ENCODE measurements at places on chromosomes 2 and 18. TPM values are rescaled to one million over a fixed set of nuclear protein-coding genes. Genes with fewer than 3 reads are reported as not detected.

TBR1 gene
- total RNA-seq = not detected

DNA sequence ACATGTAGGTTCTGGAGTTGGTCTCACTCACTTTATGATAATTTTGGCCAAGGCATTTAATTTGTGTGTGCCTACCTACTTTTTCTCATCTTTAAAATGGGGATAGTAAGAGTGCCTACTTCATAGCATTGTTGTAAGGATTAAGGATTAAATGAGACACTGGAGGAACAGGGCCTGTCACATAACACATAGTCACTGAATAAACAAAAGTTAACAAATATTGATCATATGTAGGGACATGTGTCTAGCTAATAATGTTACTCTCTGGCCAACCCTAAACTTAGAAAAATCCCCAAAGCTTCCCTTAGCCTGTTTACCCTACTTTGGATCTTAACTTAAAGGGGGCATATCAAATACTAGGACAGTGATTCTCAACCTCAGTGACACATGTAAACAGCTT, 169.9 kb downstream of the MYO1B start:
- no peak for DNase-seq

FAM237A gene
- not detected for total RNA-seq

GRCh38 chr18:24964216-24964615, 387.8 kb downstream of the ZNF521 start:
- no peak for DNase-seq

DOK1 gene
- total RNA-seq = 14.0 TPM

GRCh38 chr2:234606896-234607295, 110.0 kb upstream of the ARL4C start:
- DNase-seq = peak; percentile 35

DNA sequence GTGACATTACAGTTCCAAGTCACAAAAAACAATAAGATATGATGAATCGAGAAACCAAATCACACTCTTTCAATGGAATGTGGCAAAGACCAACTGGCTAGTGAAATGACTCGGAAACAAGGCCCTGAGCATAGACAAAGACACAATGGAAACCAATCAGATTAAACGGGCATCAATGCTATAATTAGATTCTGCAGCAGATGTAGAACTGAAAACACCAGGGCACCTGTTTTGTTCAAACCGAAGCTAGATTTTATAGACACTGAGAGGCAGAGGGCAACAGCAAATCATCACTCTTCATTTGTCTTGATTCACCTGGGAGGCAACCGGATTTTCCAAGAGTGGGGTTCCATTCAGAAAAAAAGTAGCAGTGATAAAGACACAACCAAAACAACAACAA, 92.8 kb upstream of the BARD1 start:
- no peak for DNase-seq

BCL2L11 gene
- total RNA-seq = 20.0 TPM

VSNL1 gene
- 6.1 TPM for total RNA-seq

DNA sequence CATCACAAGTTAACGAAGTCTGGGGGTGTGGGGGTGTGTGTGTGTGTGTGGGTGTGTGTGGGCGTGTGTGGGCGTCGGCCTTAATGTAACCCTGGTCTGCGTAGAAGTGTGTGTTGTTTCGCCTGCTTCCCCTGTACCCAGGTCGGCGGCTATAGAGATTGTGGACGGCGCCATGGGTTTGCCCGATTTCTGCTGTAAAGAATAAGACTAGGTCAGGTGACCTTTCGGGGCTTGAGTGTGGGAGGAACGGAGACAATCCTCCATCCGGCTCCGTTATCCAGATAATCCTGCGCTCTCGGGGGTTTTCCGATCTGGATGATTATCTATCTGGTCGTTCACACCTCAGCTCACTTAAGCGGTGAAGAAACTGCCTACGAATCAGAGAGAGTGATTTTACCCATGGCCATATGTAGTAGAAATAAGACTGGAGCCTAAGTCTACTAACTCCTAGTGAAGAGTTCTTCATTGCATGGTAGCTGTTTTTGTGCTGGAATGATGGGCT, 543 bp downstream of the HADHB start:
- DNase-seq = peak; percentile 47

CRYGC gene
- not detected for total RNA-seq

DNA sequence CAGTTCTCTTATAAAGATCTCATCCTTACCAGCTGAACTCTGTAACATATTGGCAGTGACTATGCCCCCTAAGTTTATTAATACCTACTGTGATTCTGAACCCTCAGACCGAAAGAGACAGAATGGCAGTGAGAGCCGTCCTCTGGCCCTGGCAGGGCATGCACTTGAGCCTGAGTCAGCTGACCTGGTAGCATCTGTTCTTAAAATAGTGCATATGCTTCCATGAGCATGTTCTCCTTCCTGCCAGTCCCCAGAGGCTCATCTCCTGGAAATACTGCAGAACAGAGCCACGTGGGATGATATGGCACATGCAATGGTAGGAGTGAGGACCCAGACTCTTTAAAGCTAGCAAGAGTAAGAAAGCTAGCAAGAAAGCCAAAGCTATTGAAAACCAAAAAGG, 59.0 kb downstream of the RASGRP3 start:
- DNase-seq = peak; percentile 36

ALLC gene
- not detected for total RNA-seq

CHRND gene
- total RNA-seq = 2.2 TPM

DNA sequence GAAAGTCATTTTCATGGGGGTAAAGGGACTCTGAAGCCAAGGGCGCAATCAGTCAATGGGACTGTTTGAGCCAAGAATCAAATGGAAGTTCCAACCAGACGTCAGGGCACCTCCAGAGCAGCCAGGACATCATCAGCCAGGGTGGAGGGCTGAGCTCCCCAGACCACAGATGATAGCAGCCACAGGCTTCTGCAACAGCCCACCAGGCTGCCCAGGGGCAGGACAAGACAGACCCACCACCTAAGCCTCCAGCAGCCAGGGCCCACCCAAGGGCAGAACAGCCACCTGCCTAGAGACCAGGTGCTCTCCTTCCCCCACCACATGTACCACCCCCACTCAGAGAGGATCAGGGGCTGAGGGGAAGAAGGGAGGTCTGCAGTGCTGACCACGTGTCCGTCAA, 53.8 kb upstream of the SLC66A3 start:
- no peak for DNase-seq

GRCh38 chr2:88659538-88659915, 31.9 kb upstream of the RPIA start:
- DNase-seq = peak; percentile 49

DNA sequence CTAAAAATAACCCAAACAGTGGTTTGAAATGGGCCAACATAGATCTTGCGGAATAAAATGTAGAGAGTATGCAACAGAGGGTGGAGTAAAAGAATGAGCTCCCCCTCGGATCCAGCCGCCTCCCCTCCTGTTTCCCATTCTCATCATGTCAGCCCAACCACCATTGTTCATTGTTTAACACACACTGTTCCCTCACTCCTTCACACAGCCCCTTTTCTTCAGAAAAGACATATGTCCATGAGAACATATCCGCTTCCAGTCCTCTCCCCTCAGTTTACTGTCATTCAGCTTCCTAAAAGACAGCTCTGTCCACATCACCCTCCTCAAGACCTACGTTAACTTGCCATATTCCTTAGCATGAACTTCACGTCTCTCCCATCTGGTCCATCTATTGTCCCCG, 62.9 kb upstream of the SERTAD2 start:
- DNase-seq = no peak

DNA sequence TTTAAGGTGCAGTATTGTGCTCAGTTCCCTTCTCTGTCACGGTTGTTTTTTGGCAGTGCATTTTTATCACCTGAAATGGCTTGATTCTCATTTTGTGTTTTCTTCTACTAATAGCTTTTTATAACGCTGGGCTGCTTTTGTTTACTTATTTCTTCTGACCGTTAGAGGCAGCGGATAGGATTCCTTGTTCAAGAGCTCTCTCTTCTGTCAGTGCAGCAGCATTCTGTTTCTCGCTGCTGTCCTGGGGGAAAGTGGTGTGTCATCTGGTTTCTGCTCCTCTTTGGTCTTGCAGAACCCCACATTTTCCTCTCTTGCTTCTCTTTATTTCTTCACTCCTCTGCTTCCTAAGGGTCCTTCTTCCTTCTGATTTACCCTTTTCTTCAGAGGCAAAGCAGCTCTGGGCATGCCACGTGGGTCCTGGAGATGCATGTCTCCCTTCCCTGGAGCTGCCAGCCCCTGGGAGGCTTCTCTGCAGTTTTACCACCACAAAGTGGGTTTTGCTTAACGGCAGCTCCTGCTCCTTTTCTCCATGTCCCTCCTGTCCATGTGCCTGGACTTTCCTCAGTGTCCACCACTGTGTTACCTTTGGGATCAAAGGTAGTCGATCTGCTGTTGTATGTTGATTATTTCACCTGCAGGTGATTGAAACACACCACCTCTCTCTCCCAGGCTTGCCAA, 47.3 kb upstream of the SNTG2 start:
- no peak for DNase-seq

- no peak for DNase-seq
These were observed 39.3 kb upstream of the ITSN2 start for GRCh38 chr2:24399434-24400206.

POTEJ gene
- total RNA-seq = not detected

DNA sequence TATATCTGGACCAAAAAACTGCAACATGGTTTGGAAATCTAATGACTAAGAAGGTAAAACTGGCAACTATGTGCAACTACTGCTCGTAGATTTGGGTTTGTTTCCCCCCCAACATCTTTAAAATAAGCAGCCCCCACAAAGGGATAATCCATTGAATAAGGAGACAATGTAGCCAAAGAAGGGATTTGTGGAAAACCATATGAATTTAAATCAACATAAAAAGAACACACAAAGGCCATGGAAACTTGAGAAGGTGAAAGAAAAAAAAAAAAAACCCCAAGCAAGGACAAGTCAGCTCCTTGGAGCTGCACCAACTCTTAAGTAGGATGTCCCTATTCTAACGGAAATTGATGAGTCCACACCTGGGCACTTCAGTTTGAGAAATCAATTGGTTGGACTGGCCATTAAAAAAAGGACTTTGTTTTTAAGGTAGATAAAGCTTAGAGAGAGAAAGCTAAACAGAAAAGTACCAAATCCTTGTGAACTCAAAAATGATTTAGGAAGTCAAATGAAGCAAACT, 53.7 kb upstream of the ST8SIA5 start:
- no peak for DNase-seq

DNA sequence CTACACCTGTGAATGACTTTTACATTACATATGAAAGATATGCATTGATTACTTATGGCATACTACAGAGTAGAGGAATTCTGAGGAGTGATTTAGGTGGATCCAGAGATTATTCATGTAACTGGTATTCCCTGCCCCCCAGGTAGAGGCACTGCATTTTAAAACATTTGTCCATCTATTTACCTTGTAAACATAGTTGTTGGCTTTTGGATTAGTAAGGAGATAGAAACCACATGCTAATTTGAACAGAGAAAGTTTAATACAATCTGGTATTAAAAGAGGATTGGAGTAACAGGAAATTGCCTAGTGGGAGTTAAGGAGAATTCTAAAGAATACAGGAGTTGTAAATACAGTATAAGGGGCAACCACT, 15.9 kb downstream of the GALNT3 start:
- DNase-seq = no peak

Measured in glutamatergic neuron (in vitro differentiated cells).